Stimulated activated CD8-positive, alpha-beta memory T cell treated with anti-CD3 and anti-CD28 coated beads, Interleukin-7, amount 100 ng/mL, for 1 hour (primary cell): ENCODE measurements at places on chromosomes 7 and 10.

GRCh38 chr10:95241533-95241932 lies 47.5 kb downstream of the ACSM6 start:
- DNase-seq = no peak

DNA sequence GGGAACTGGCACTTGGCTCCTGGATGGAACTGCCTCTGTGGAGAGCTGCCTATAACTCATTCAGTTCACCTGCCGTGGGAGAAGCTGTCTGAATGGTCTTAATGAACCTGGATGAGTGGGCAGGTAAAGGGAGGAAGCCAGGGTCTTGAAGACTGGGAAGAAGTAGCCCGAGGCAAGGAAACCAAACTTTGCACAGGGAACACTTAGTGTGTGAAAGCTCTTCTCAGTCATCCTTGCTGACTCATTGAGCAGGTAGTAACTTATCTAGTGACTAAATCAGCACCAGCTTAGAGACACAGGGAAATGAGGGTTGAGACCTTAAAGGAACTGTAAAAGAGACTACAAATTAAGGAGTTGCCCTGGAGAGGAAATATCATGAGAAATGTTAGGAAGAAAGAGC lies 9.9 kb downstream of the LRRC4 start:
- DNase-seq = no peak

- DNase-seq = no peak
Measured at GRCh38 chr10:43200538-43201390, 62.5 kb downstream of the CSGALNACT2 start.

- no peak for DNase-seq
Measured at GRCh38 chr10:7435674-7436073, 24.8 kb upstream of the SFMBT2 start.

DNA sequence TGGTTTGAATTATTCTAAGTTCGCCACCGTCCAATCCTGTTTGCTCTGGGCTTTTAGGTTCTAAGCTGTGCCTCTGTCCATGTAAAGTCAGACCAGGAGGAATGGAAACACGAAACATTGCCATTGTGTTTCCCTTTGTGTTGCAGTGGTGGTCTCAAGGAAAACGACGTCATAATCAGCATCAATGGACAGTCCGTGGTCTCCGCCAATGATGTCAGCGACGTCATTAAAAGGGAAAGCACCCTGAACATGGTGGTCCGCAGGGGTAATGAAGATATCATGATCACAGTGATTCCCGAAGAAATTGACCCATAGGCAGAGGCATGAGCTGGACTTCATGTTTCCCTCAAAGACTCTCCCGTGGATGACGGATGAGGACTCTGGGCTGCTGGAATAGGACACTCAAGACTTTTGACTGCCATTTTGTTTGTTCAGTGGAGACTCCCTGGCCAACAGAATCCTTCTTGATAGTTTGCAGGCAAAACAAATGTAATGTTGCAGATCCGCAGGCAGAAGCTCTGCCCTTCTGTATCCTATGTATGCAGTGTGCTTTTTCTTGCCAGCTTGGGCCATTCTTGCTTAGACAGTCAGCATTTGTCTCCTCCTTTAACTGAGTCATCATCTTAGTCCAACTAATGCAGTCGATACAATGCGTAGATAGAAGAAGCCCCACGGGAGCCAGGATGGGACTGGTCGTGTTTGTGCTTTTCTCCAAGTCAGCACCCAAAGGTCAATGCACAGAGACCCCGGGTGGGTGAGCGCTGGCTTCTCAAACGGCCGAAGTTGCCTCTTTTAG lies 46.3 kb upstream of the DMBT1 start:
- no peak for DNase-seq

GRCh38 chr10:29959586-29959985 lies 99.8 kb downstream of the JCAD start:
- DNase-seq = no peak

GRCh38 chr7:33477719-33478480 lies 348.5 kb downstream of the BBS9 start:
- DNase-seq = no peak

- no peak for DNase-seq
Measured at GRCh38 chr10:12709521-12709963, 292.0 kb downstream of the CCDC3 start.

DNA sequence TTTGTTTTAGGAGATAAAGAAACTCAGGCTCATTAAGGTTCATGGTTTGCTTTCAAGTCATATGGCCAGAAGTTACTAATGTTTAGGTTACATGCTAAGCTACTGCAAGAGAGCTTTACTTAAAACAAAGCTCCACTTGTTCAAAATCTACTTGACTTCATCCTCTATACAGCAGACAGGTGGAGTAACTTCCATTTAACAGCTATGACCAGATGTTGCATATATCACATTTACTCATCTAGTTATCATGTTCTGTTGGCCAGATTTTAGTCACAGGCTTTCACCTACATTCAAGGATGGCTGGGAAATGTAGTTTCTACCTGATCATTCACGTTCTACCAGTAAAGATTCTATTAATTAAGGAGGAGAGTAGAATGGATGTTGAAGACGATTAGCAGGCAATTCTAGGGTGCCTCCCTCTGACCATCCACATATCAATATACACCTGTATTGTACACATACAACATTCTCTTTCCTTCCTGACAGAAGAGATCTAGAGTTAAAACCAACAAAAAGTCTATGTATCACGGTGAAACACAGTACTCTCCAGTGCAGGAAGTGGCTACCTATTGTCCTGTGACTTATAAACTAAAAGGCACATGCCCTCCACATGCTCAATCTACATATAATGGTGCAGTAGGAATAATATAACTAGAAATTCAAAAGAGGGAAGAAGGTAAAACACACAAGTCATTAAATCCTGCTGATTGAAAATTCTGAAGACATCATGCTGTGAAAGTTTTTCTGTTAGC lies 488.0 kb downstream of the MDFIC start:
- DNase-seq = no peak

GRCh38 chr7:12674861-12675260 lies 12.6 kb upstream of the ARL4A start:
- DNase-seq = no peak

DNA sequence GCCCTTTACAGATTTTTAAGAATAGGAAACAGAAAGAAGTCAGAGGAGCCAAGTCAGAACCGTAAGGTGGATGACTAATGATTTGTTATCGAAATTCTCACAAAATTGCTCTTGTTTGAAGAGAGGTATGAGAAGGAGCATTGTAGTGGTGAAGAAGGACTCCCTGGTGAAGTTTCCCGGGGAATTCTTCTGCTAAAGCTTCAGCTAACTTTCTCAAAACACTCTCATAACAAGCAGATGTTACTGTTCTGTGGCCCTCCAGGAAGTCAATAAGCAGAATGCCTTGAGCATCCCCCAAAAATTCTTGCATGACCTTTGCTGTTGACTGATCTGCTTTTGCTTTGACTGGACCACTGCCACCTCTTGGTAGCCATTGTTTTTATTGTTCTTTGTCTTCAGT lies 152.9 kb downstream of the HGF start:
- no peak for DNase-seq

DNA sequence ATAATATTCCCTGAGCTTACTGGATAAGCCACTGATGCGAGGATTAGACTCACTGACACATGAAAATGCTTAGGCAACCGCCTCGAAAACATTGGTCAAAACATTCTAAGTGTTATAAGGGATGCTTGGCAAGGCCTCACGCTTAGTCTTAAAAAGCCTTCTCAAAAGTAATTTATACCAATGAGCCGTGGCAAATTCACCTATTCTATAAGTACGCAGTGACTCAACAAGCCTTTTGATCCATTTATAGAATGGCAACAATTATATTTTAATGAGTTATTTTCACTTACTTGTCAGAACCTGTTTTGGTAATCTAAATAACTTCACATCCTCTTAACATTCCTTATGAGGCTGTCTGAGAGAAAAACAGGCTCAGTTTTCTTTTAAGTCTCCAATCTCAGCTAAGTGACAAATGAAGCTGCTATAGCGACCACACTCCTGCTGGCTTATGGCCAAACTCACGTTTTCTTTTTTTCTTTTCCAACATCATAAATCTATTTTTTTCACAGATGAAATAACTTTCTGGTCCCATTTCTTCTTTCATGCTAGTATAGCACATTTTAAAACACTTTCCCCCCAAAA lies 121.2 kb upstream of the AFAP1L2 start:
- DNase-seq = no peak

- DNase-seq = no peak
Measured at GRCh38 chr10:97049670-97050069, 136.1 kb downstream of the SLIT1 start.

DNA sequence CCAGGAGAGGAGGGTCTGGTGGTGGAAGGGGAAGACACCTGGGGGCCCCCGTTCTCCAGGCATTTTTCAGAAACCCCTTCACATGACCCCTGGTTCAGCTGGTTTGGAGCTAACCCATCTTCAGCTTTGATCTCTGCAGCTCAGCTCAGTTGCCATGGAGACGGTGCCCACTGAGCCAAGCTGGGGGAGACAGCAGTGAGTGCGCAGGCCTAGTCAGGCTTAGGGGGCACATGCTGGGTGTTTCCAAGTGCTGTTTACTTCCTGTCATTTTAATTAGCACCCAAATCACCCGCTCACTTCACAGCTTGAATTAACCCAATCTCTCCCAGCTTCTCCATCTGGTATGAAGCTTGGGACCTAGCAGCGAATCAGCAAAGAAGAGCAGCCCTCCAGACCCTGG lies 9.0 kb downstream of the SPOCK2 start:
- DNase-seq = peak; percentile 53

- DNase-seq = no peak
Measured at GRCh38 chr7:132090444-132090843, 485.8 kb downstream of the PLXNA4 start.

DNA sequence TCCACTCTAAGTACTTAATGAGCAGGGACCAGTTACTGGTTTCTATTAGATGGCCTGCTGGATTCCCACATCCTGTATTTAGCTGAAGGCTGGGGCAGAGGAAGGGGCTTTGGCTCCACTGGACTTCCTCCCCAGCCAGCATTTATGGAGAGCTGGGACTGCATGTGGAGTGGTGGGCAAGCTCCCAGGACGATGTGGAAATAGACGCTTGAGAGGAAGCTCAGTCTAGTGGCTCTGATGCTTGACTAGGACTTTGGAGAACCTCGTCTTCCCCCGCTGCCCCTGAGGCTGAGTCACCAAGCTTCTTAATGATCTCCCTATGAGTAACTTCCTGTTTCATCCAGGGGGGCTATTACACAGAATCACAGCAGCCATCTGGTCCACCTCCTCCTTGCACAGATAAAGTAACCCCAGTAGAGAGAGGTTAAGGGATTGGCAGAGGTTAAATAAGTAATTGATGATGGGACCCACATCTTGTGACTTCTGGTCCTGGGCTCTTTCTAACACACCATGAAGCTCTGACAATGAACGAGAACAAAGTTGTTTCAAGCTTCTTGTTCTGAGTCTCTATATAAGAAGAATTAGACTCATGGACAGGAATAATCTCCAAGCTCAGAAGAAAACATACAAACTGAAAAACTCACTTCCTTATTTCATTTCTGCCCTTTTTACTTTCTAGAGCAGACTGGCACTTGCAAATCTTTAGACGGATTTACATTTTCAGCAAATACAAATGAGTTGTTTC lies 126.2 kb downstream of the PRPF18 start:
- no peak for DNase-seq

GRCh38 chr7:41994036-41994745 lies 242.8 kb downstream of the GLI3 start:
- no peak for DNase-seq

- no peak for DNase-seq
Measured at GRCh38 chr10:114550756-114551635, 107.1 kb downstream of the ABLIM1 start.

DNA sequence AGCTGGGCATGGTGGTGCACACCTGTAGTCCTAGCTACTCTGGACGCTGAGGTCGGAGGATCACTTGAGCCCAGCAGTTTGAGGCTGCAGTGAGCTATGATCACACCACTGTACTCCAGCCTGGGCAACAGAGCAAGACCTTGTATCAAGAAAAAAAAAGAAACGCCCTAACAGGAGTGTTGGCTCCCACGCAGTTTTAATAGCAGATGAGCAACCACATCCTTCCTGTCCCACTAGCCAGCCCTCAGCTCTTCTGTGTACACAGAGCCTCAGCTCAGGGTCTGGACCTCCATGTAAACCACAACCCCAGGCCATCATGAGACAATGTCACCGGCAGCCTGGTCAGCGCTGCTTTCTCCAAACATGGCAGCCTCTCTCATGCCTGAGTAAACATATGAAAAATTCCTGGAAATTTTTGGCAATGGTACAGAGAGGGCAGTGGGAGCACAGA lies 108.2 kb downstream of the PIP4K2A start:
- DNase-seq = no peak
